ENCODE measurements at places on chromosomes 3 and 15. TPM values are rescaled to one million over a fixed set of nuclear protein-coding genes. Genes with fewer than 3 reads are reported as not detected.

DNA sequence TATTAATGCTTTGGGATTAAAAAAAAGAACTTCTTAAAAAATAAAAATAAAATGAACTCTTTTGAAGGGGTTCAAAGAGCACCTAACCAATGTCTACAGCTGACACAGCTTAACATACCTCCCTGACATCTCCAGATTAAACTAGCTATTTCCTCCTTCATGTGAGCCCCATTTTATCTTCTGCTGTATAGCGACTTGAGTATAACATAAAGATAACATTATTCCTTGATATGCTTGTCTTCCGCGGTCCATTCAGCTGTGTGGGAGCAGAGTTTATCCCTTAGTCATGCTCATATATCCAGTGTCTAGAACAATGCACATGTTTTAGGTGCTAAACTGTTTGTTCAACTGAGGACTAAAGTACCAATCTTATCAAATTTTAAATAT, 7.8 kb upstream of the CHRM5 start:
- DNase-seq: no peak

DNA sequence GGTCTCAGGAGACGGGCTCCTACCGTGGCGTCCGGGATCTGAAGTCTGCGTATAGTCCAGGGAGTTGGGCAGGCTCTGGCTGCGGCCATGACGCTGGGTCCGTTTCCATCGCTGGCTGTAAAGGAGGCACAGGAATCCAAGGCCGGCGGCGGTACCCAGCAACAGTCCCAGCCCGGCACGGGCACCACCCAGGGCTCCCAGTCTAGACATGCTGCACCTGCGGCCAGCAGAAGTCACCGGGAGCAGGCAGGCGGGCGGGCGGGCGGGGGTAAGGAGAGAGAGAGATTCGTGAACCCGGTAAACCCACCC, 526 bp downstream of the RMDN3 start:
- DNase-seq: no peak

GRCh38 chr3:140273542-140274195, 338.7 kb downstream of the CLSTN2 start:
- no peak for DNase-seq

DNA sequence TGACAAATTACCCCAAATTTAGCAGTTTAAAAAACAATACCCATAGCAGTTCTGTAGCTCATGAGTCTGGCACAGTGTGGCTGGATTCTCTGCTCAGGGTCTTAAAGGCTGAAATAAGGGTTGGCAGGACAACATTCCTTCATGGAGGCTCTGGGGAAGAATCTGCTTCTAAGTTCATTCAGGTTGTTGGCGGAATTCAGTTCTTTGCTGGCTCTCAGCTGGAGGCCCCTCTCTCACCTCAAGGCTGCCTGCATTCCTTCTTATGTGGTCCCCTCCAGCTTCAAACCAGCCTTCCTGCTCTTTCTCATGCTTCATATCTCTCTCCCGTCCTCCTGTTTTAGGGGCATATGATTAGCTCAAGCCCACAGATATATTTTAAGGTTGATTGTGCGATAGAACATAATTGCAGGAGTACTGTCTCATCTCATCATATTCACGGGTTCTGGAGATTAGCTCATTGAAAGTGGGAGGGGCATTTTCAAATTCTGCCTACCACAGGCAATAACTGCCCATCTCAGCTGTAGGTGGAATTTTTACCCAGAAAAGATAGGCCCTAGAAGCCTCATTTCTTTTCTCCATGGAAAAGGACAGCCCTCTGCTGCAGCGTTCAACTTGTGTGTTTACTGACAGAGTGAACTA, 5.6 kb upstream of the ZBTB47 start:
- no peak for DNase-seq

DNA sequence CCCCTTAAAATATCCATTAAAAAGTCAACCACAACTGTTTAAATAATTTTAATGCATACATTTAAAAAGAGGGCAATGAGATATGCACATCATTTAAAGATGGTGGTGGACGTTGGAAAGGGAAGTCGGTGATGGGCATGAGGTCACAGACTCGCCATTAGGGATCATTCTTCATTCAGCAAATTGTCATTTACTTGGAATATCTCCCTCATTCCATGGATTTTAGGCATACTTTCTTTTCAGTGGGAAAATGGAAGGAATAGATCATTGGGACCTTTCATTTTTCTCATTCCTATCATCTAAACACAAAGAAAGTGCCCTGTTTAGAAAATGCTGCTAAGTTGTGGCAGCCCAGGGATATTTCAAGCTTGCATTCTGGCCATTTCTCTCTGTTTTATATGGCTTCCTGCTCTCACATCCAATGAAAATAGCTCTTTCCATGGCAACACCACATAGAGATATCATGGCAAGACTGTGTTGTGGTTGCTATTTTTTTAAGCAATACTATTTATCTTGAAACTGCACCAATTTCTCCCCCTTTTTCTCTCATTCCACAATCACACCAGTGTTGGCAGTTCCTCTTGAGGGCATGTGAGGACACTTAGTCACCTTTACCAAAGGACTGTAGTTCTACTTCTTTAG, 40.7 kb upstream of the LMCD1 start:
- DNase-seq: no peak

- no peak for DNase-seq
Observed at GRCh38 chr3:120795959-120796358, 53.4 kb downstream of the GTF2E1 start.

DNA sequence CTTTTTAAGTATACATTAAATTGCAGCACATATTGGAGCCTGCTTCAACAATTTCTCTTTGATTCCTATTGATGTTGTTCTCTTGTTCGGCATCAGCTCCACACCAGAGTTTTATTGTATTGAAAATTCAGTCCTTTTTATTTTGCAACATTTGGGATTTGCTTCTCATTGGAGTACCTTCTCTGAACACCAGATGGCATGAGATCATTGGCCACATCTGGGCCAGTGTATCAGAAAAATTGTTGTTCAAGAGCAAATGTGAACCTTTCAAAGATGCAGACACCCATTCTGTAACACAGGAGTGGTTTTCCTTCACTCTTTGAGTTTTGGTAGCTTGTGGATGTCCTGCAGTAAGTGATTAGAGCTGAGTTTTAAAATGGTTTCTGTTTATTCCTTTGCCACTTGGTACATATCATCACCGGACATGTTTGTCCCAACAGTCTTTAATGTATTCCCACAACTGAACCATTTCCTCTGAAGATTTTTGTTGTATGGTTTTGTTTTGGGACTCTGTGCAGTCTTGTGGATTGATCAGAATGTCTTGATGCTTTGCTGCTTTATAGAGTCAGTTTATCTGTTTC, 96.1 kb downstream of the MCTP2 start:
- no peak for DNase-seq

GRCh38 chr3:144775551-144775950, 803.9 kb downstream of the DIPK2A start:
- DNase-seq: no peak

- DNase-seq: no peak
Observed at GRCh38 chr3:62057339-62058047, 315.9 kb downstream of the FEZF2 start.

GRCh38 chr3:184771301-184772127, 40.5 kb upstream of the VPS8 start:
- DNase-seq: no peak

GRCh38 chr15:48802257-48802656, 8.6 kb downstream of the CEP152 start:
- DNase-seq: no peak

The IL16 gene
- polyA plus RNA-seq: 4.8 TPM

The TERC gene
- 0.44 TPM for polyA plus RNA-seq
